ENCODE measurements at places on chromosomes 16 and 17.

GRCh38 chr16:65600629-65601028 lies 478.8 kb upstream of the CDH11 start:
- DNase-seq: no peak

GRCh38 chr16:31003744-31004143 lies 6.7 kb downstream of the STX1B start:
- DNase-seq: no peak

DNA sequence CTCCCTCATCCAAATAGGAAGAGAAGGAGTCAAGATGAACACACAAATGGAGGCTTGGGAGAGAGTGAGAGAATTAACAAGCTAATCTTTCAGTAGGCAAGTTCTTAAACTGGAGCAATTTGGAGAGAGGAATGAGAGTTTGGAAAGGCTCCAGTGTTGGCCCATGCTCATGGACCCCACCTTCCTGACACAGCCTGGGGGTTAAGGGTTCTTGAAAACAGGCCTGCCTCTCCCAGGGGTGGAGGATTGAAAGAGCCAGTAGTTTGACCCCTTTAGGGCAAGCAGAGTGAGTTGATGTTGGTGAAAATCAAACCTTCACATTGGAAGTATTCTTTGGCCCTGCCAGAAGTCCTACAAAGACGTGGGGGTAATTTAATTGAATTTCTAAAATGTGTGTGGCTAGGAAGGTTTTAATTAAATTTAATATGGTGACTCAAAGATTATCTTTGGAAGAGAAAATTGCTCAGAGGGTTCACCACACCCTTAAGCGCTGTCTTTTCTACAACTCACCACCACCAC lies 5.8 kb downstream of the HOXB3 start:
- no peak for DNase-seq

GRCh38 chr17:47952171-47953021 lies 5.3 kb downstream of the PRR15L start:
- DNase-seq: no peak

DNA sequence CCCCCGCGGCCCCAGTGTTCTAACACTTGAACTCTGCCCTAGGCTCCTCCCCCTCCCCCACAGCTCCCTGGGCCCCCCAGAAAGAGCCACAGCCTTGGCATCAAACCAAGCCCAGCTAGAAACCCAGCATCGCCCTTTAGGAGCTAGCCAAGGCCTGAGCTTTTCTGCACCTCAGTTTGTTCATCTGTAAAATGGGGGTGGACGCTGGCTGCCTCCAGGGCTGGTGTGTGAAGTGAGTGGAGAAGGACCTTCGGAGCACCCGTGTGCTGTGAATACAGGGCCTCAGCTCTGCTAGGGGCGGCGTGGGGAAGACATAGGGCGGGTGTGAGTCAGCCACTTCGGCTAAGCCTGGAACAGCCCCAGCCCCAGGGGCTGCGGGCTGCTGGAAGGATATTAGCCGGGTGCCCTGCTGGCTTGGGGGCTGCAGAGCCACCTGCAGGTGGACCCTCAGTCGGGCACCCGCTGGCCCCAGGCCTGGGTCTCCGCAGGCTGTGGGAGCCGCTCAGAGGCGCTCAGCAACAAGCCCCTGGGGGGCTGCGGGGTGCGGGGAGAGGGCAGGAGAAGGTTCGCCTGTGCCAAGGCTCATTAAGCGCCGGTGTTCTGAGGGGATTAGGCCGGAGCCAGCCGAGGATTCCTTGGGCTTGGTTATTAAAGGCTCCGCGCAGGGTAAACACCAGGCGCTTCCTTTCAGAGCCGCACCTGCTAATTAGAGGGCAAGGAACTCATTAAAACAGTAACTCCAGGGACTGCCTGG lies 217.0 kb upstream of the CIBAR2 start:
- no peak for DNase-seq

DNA sequence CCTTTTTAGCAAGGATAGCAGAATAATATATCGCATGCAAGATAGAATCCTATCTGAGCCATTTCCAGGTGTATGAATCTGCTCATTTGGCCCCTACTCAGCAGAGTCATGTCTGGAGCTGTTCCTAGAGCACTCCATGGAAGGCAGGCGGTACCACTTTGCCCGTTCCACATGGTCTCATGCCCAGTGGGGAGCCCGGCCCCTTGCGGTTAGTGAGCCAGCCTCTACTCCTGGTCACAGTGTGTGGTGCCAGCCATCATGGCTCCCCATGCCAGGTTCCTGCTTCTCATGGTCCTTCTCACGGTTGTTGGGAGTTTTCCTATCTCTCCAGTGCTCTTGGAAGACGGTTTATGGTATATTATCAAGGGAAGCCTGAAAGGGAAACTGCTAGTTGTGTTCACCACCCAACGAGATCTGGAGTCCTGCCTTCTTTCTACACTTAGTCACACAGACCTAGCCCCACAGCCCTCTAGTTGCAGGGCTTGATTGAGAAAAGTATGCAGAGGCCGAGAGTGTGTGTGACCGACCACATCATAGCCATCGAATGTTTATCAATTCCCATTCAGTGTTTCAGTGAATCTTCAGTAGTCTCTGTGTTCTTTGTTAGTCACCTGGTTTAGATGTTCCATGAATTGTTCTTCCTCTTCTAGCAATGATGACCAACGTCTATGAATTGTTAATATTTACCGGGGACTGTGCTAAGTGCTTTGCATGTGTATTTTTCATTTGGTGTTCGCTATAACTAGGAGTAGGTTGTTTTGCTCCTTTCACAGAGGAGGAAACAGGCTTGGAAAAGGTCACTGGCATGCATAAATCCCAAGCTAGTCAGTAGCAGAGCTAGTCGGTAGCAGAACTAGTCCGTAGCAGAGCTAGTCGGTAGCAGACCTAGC lies 9.6 kb downstream of the JPT2 start:
- no peak for DNase-seq
